ENCODE measurements at places on chromosomes 7 and 10. TPM values are rescaled to one million over a fixed set of nuclear protein-coding genes. Genes with fewer than 3 reads are reported as not detected.

Gene DENND2A
- 0.12 TPM for total RNA-seq

Gene NRCAM
- 0.15 TPM for total RNA-seq

Gene TRPV6
- total RNA-seq, result 1.7 TPM

Gene PRKG1
- total RNA-seq, result 1.4 TPM

Gene ECHDC3
- total RNA-seq, result 13.0 TPM

Gene GIMAP6
- 0.12 TPM for total RNA-seq

Gene ZNF786
- 8.5 TPM for total RNA-seq

Gene NPFFR1
- total RNA-seq, result 0.02 TPM

DNA sequence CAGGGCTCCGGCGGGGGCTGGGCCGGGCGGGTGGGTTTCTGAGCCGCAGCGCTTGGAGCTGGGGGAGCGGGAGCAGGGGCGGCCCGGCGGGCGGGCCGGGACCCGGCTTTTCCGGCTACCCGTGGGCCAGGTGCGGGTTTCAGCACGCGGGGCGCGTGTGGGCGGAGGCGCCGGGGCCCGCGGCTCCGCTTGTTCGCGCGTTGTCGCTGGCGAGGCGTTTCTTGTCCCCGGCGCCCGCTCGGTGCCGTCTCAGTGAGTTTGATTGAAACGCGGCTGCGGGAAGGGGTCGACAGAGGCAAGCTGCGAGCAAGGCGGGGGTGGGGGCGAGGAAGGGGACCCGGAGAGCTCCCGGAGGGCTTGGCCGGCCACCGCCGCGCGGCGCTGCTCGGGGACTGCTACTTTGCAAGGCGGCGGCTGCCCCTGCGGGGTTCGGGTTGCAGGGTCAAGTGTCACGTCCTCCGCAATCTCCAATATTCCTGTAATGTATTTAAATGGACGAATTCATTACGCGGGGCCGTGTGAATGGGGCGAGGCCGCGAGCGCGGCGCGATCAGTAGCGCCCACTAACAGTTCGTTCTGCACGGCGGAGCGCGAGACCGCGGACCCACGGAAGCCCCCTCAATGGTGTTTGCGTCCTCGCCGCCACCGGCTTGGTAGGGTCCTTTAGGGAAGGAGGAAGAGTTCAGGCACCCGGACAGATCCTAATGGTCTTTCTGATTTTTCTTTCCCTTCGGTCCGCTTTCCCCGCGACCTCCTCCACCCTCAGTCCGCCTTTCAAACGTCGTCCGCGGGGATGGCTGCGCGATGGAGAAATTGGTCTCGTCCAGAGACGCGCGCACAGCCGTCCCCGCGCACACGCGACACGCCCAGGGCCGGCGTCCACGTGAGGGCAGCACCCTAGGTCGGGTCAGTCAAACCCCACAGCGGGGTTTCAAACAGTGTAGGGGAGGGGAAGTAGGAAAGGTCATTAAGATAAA, 76.9 kb downstream of the INSIG1 start:
- DNase-seq, result no peak

GRCh38 chr10:4512671-4513240, 313.3 kb upstream of the AKR1E2 start:
- peak; percentile 36 for DNase-seq

GRCh38 chr10:49282879-49283341, 16.1 kb upstream of the C10orf71 start:
- DNase-seq, result no peak

DNA sequence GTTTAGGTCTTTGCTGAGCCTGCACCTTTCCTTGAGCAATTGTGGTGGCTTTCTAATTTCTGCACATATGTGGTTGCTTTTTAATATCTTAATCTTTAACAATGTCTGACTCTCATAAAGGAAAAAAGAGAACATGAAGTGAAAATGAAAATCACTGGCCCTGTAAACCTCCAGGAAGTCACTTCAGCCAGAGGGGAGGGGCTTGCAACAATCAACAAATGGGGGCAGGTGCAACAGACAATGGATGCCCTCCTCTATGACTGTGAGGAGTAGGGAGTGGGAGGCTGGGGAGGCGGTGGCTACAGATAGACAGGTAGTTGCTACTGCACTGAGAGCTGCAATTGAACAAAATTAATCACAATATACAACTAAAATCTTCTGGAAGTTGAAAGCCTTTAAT, 1377.4 kb downstream of the XPNPEP1 start:
- DNase-seq, result no peak

DNA sequence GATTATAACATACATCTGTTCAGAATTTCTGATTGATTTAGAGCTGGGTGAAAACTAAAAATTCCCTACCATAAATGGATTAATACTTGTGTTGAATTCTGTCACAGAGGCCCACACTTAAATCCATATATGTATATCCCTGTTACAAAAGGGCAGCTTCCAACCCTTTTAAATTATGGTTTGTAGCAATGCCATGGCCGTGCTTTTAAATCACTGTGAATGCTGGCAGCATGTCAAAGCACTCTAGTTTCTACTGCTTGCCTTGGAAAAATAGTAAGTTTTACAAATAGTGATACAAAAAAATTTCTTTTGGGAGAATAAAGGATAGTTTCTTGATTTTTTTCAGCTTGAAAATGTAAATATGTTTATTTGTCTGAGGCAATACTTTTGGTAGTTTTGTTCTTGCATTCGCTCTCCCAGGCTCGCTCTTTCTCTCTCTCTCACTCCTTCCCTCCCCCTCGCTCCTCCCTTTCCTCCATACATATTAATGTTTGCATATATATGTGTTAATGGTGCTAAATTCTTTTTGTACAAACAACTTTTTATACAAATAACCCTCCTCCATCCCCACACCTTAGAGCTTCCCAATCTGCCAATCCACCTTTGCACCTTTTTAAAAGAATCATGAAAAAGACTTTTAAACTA, 29.8 kb downstream of the TES start:
- no peak for DNase-seq

DNA sequence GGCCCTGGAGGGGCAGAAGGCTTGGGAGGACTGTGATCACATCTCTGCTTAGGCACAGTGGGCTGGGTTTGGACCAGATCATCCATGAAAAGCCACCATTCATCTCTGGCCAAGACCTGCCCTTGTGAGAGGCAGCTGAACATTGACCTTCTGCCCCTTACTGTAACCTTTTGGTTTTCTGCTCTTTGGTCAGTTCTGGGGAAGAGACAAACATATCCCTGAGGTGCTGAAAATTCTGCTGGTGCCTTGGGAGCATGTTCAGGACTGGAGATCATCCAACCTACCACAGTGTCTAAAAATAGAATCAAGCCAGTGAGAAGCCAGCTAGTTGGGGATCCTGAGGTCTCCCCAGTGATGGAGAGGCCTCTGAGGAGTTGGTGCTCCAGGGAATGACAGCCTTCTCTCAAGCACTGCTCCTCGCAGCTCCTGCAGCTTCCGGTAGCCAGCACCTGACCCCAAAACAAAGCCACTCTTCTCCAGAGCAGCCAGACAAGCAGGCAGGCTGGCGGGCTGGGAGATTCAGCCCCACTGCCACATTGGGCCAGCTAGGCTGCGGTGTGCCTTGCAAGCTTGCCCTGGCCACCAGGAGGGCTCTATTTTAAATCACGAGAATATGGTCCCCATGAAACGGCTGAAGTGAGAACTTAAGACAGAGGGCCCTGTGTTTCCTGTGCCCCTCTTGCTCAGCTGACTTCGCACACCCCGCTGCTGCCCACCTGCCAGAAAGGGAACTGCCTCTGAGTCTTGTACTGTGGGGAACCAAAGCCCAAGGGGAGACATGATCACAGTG, 37.8 kb upstream of the UBE2H start:
- DNase-seq, result no peak

DNA sequence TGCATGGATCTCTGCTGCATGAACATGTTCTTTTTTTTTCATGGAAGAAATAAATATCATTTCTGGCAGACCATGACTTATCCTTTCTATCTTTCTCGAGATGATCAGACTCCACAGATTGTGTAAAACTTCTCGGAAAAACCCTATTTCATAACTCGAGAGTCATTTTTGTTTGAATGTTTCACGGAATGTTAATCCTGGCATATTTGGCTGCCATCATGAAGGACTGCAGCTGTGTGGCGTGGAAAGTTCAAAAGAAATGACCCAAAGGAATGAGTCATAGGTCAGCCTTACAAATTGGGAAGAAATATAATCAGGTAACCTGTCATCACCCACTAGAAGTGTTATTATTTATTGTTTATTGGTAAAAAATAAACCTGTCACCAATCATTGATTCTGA, 566.8 kb downstream of the SDK1 start:
- DNase-seq, result no peak

DNA sequence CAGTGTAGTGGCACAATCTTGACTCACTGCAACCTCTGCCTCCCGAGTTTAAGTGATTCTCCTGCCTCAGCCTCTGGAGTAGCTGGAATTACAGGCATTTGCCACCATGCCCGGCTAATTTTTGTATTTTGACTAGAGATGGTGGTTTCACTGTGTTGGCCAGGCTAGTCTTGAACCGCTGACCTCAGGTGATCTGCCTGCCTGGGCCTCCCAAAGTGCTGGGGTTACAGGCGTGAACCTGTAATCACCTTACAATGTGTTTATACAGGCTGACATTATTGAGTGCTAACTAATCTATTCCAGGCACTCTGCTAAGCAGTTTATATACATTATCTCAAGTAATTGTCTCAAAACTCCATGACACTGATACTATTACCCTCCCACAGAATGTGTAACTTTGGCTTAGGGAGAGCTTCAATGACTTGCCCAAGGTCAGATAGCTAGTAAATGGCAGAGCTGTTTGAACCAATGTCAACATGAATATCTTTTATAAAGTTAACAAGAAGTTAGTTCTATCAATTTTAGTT, 36.8 kb downstream of the KIFBP start:
- DNase-seq, result no peak

GRCh38 chr7:149826344-149827088, 11.7 kb upstream of the ZNF862 start:
- no peak for DNase-seq

- no peak for DNase-seq
Observed at GRCh38 chr7:151377406-151377805, 32.4 kb downstream of the WDR86 start.

DNA sequence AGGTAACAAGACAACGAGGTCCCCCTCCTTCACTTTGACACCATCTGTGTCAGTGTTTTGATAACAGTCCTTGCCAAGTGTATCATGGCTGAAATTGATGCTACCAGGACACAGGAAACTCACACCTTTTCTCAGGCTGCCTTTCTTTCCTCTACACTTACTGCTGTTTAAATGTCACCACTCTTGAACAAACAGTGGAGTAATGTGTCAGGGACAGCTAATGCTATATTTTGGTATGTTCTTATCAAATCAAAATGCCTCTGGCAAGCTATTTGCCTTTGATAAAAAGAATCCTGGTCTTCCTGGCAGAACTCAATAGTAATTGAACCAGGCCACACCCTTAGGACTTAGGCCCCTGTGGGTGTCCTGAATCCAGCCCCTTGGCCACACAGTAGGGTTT, 692.9 kb downstream of the LRMDA start:
- DNase-seq, result no peak

- DNase-seq, result no peak
Observed at GRCh38 chr7:128056901-128057300, 25.7 kb upstream of the LRRC4 start.

GRCh38 chr10:114996542-114996941, 58.5 kb downstream of the TRUB1 start:
- no peak for DNase-seq

DNA sequence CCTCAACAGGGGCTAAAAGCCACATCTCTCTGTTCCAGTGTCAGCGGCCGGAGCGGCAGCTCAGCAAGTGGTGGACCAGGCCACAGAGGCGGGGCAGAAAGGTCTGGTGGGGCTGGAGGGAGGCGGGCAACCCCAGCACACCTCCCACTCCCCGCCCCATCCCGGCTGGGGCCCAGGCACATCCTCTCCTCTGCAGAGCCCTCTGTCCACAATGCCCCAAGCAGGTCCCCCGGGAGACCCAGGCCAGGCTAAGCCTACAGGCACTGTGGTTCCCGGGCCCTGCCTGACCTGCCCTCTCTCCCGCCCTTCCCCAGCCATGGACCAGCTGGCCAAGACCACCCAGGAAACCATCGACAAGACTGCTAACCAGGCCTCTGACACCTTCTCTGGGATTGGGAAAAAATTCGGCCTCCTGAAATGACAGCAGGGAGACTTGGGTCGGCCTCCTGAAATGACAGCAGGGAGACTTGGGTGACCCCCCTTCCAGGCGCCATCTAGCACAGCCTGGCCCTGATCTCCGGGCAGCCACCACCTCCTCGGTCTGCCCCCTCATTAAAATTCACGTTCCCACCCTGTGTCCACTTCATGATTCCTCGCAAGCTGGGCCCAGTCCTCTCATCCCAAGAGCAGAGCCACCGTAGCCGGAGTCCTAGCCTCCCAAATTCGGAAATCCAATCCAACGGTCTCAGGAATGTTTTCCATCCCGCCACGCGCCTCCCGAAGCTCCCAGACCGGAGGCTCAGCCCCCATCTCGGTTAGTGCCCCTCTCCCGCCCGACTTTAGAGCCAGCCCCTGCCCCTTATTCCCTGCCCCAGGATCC, 2.1 kb downstream of the ADIRF start:
- peak; percentile 62 for DNase-seq

DNA sequence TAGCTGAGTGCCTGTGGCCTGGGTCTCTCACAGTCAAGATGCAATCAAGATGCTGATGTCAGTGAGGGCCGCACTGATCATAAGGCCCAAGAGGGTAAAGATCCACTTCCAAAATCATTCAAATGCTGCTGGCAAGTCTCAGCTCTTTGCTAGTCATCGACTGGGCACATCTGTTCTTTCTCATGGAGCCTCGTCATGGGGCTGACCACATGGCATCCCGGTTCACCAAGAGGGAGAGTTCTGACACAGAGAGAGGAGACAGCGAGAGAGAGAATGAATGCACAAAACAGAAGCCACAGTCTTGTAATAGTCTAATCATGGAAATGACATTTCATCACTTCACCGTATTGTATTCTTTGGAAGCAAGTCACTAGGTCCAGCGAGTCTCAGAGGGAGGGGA, 1067.5 kb upstream of the C7orf33 start:
- no peak for DNase-seq
